ENCODE measurements at places on chromosomes 2 and 18.
A peak's percentile ranks its signal among the peaks of the same experiment; 100 is the strongest.

GRCh38 chr2:174059178-174059883, 94.2 kb upstream of the SP3 start:
- peak; percentile 14 for DNase-seq

GRCh38 chr2:173584676-173585458, 230.2 kb downstream of the CDCA7 start:
- no peak for DNase-seq

GRCh38 chr2:211751848-211752247, 786.8 kb downstream of the ERBB4 start:
- DNase-seq, result no peak

DNA sequence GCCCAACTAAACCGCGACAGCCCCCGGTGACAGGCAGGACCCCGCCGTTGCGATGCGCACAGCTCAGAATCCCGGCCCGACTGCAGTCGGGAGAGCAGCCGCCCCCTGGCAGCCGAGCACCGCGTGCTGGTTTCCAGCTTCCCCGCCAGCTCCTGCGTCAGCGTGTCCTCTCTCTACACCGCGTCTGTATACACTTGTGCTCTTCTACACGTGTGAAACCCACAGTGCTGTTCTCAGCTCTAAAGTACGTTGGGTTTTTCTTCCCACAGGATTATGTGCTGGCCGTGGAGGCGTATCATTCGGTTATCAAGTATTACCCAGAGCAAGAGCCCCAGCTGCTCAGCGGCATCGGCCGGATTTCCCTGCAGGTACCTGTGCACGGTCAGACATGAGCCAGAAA, 54.0 kb downstream of the ADI1 start:
- DNase-seq, result no peak

- DNase-seq, result no peak
These were observed 247.9 kb downstream of the TSN start for GRCh38 chr2:122003196-122003940.

DNA sequence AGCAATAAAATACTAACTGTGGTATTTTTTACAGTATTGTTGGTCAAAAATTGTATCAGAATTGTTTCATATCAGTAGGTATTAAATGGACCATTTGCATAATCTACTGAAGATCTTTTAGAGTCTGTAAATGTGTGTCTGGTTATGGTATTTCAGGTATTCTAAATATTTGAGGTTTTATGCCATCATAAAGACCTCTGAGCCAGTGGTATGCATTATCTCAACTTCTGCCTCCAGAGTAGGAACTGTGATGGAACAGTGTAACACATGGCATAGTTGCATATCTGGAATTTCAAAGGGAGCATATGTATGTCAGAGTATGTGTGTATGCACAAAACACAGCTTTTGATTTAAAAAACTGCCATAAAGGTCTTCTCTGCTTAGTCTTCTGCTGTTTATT, 15.4 kb downstream of the GREB1L start:
- no peak for DNase-seq

DNA sequence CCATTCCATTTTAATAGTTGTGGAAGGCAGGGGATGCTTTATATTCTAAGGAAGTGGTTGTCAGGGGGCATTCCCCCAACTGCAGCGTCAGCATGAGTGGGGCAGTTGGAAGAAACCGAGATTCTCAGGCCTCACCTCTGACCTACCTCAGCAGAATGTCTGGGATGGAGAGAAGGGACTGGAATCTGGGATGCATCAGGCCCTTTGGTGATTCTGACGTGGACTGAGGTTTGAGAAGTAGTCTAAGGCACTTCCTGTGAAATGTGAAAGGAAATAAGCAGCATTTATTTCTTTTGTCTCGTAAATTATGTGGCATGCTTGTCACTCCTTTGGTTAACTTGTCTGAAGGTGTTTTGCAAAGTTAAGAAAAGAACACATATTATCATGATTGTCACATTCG, 540.7 kb upstream of the NETO1 start:
- no peak for DNase-seq

- no peak for DNase-seq
These were observed 460.1 kb upstream of the SALL3 start for GRCh38 chr18:78519394-78520062.

- no peak for DNase-seq
These were observed 577.4 kb downstream of the ZEB2 start for GRCh38 chr2:143942486-143942885.

DNA sequence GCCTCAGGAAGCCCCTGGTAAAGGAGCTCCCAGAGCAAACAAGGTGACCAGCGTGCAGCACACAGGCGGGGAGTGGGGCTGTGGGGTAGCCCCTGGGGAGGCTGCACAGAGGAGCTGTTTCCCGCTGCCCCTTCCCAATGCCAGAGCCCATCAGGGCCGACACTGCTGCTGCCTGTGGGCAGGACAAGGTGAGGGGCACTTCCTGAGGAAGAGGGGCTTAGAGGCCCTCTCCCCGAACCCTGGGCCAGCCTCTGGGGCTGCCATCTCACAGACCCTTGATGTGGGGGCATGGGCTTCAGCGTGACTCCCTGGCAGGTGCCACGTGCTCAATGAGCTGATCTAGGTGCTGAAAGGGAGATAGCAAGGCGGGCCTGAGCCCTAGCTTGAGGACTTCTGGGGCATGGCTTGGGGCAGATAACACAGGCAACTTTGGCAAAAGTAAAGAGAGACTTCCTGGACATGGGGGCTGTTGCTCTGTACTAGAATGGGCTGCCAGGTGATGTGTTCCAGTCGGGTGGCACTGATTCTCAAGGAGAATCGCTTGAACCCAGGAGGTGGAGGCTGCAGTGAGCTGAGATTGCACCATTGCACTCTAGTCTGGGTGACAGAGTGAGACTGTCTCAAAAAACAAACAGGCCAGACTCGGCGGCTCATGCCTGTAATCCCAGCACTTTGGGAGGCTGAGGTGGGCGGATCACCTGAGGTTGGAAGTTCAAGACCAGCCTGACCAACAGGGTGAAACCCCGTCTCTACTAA, 9.9 kb upstream of the KLF11 start:
- DNase-seq, result no peak

- no peak for DNase-seq
These were observed 142.1 kb downstream of the SLC4A10 start for GRCh38 chr2:161766334-161766733.

DNA sequence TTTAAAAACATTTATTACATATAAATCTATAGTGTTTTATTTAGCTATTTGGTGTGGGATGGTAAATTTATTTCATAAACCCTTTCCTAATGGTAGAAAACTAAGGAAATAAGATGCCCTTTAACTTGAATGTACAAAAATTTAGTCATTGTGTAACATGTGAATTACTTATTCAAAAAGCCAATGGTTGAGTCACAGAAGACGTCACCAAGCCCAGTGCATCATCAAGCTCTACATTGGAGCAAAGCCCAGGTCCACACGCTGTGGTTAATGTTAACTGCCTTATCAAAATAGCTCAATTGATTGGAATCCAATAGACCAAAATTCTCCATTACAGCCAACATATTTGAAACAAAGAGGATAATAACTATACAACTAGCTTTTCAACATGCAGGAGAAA, 145.5 kb upstream of the LYPD1 start:
- no peak for DNase-seq

- no peak for DNase-seq
These were observed 153.9 kb upstream of the SCN7A start for GRCh38 chr2:166647935-166648334.

GRCh38 chr2:29119211-29119610, 4.0 kb downstream of the CLIP4 start:
- no peak for DNase-seq

GRCh38 chr18:9616049-9616448, 1.7 kb upstream of the PPP4R1 start:
- no peak for DNase-seq

GRCh38 chr18:52694804-52695203, 354.8 kb downstream of the DCC start:
- no peak for DNase-seq

DNA sequence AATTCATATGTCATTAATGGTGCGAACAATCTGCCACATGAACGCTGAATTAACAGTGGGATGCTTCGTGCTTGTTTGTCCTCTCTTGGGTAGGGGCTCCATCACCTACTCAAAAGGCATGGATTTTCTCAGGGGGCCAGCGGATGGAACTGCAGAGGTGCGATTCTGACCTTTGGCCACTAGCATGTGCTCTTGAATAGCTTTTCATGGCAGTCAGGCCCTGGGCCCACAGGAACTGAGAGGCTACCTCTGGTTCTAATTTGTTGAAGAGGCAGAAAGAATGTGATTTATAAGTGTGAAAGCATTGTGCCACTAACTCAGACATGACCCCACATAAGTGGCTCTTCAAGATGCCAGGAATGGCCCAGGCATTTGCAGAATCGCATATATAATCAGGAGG, 283.2 kb downstream of the INSIG2 start:
- DNase-seq, result no peak

DNA sequence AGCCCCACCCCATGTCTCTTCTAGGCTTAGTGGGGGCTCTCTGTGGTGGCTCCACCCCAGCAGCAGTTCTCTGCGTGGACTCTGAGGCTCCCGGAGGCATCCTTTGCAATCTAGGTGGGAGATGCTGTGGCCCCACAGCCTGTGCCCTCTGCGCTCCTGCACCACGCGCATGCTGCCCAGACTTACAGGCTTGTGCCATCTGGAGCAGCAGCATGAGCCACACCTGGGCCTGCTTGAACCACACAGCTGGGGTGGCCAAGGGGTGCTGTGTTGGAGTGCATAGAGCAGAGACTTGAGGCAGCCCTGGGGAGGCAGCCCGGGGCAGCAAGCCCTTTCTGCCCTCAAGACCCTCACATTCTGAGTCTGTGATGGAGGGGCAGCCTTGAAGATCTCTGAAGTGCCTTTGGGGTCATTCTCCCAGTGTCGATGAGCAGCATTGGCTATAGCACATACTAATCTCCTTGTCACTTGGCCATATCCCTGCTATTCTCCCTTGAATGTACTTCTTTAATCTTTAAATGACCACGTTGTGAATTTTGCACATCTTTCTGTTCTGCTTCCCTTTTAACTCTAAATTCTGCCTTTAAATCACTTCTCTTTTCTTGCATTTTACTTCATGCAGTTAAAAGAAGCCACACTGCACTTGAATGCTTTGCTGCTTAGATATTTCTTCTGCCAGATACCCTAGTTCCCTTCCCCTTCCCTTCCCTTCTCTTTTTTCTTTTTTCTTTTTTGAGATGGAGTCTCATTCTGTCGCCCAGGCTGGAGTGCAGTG, 62.4 kb downstream of the NCAPH start:
- no peak for DNase-seq

GRCh38 chr2:206273905-206274304, 558 bp upstream of the ZDBF2 start:
- DNase-seq, result no peak

DNA sequence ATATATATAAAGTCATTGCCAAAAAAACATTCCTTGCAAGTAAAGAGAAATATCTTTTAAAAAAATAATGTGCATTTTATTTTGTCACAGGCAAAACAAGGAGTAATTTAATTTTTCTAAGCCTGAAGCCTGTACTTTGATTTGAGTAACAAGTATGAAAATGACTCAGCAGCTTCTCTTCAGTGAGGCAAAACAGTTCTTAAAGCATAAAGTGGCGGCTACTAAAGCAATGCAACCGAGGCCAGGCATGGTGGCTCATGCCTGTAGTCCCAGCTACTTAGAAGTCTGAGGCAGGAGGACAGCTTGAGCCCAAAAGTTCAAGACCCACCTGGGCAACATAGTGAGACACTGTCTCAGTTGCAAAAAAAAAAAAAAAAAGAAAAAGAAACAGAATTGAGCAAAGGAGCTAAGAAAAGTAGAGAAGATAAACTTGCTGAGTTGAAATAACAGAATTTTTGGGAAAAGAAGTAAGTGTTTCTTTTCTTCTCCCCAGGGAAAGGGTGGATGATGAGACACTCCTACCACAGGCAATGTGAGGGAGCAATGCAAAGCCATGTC, 29.6 kb downstream of the DOK1 start:
- no peak for DNase-seq

- no peak for DNase-seq
These were observed 11.2 kb downstream of the TMEM127 start for GRCh38 chr2:96254571-96254970.

GRCh38 chr2:101762451-101763171, 65.1 kb downstream of the MAP4K4 start:
- no peak for DNase-seq

DNA sequence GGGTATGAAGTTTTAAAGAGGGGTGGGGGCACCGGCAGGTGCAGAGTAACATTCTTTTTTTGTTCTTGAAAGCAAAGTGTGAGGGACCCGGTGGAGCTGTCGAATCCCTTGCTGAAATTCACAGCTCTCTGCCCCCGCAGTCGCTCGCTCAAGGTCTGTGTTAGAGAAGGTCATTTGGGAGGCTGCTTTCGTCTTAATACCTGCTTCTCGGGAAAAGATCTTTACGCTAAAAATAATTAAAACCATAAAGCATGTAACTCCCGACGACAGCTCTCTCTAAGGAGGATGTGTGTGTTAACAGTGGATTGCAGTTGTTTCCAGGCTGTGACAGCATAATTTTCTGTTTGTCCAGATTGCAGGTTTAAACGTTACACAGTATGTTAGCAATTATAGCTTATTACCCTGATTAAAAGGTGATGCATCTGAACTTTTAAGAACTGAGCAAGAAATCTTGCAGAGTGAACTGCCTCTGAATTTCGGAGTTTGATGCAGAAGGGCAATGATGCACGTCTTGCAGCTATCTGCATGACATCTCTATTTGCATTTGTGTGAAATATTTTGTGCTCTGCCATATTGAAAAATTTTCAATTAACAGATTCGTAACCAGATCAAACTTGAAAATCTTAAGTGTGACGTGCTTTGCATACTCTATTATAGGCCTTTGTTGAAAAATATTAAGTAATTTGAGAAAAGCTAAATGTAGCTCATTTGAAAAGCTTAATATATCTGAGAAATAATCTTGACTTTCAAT, 954 bp downstream of the RAPGEF4 start:
- no peak for DNase-seq

- no peak for DNase-seq
These were observed 17.9 kb downstream of the L3MBTL4 start for GRCh38 chr18:6396847-6397246.

DNA sequence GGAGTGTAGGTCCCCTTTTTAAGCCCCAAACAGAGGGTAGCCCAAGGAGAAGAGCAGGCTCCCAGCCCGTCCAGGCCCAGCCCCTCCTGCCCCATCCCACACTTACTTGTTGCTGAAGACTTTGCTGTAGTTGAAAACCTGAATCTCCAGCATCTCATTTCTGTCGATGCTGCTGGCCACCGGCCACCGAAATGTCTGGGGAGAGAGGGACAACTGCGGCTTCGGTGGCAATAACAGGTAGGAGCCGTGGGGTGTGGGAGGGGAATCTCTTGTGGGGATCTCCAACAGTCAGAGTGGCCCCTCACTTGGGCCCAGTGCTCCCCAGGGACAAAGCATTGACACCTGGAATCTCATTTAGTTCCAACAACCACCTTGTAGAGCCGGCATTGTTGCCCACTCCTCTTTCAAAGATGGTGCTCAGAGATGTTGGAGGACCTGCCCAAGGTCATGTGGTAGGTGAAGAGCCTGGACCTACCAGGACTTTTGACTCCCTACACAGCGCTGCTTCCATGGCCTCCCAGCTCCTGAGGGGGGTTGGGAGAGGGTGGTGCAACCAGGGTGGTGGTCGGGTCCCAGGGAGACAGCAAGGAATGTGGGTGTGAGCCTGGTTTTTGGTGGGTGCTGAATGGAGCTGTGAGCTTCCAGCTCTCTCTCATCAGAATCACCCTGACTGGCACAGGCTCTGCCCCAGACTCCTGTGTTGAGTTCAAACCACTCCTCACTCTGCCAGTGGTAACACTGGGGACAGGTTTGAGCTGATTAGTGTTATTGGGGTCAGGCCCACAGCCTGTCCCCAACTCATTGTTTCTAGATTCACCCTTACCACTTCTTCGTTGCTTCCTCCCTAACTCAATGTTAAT, 50.0 kb upstream of the OTOF start:
- DNase-seq, result no peak
